Fibroblast of the aortic adventitia (primary cell): ENCODE measurements at places on chromosomes 6 and 20. TPM values are rescaled to one million over a fixed set of nuclear protein-coding genes. Genes with fewer than 3 reads are reported as not detected.

The PARD6B gene
- total RNA-seq = 1.4 and 1.5 TPM in 2 replicates

The LY6G6C gene
- total RNA-seq = not detected in 2 replicates

DNA sequence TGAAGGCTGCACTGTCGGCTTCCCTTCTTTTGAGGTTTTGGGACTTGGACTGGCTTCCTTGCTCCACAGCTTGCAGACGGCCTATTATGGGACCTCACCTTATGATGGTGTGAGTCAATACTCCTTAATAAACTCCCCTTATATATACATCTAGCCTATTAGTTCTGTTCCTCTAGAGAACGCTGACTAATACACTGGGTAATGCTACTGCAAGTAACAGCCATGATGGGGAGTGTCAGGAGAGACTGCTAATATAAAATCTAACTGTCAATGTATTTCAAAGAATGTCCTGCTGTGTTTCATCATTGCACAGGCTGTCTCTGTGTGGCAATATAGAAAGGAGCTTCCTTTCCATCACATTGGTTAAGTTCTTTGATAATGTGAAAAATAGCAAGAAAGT, 57.7 kb upstream of the UST start:
- DNase-seq = no peak

GRCh38 chr6:162467679-162468078, 259.9 kb downstream of the PRKN start:
- no peak for DNase-seq

DNA sequence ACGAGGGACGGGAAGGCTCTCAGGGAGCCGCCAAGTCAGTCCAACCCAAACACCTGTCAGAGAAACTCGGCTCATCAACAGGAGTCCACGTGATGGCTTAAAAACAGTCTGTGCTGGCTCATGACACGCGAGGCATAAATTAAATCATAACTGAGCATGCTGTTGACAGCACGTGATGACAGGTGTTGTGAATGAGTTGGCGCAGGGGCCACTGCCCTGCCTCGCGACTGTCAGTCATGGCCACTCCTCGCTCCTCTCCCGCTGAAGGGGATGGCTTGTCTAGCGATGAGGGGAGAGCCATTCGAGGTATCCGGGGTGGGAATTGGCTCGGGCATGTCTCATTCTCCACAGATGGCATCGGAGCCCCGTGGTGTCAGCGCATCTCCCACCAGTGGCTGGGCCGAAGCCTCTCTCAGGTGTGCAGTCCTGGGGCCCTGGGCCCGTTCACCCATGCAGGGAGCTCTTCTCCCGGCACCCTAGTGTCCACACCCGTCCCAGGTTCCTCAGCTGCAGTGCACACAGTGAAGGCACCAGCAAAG, 313.3 kb downstream of the BMP7 start:
- no peak for DNase-seq
